ENCODE measurements at places on chromosomes 2 and 18. TPM values are rescaled to one million over a fixed set of nuclear protein-coding genes. Genes with fewer than 3 reads are reported as not detected.

Gene NMUR1
- 2.1 TPM for total RNA-seq

Gene NCKAP1
- 207 TPM for total RNA-seq

Gene CROCC2
- 0.45 TPM for total RNA-seq

Gene MC2R
- not detected for total RNA-seq

Gene CPLX4
- total RNA-seq, result not detected

Gene GLI2
- total RNA-seq, result 18.5 TPM

Gene ASPRV1
- 1.9 TPM for total RNA-seq

Gene DSG1
- not detected for total RNA-seq

Gene DIPK1C
- not detected for total RNA-seq

DNA sequence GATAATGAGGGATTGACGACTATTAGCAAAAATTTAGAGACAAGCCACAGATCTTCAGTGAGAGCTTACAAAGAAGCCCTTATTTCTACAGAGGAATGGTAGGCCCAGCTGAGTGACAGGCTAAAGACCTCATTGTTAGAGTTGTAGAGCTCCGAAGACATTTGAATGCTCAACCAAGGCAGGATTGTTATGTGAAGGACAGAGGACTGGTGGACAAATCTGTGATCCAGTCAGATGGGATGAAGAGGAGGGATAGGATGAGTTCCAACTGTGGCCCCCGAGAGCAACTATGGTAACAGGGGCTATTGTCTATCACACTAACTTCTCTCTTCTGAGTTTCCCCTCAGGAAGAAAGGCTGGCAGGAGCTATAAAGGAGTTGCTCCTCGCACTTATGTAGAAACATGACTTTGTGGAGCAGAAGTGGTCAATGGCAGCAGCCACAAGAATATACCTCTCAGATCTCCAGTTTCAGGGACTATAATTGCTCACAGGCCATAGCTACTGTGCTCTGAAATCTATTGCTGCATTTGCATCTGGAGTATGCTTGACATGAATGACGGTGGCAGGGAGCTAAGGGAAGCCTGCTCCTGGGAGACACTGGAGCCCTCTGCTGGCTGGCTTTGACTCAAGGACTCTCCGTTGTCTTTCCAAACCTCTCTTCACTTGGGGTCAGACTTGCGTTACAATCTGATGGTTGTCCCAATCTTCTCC is 50.3 kb upstream of the GREB1L start:
- no peaks in the 10 kb centered on the region for H3K27me3 ChIP-seq
- H3K4me3 ChIP-seq, result no peak overlapping the region
- no peaks in the 10 kb centered on the region for H3K36me3 ChIP-seq
- DNase-seq, result peak; percentile 56
- no peak overlapping the region for H3K27ac ChIP-seq

- no peaks in the 10 kb centered on the region for H3K27me3 ChIP-seq
- no peaks in the 10 kb centered on the region for H3K4me1 ChIP-seq
- H3K4me3 ChIP-seq, result no peak overlapping the region
- no peaks in the 10 kb centered on the region for H3K36me3 ChIP-seq
- DNase-seq, result no peak
Measured at GRCh38 chr2:149562324-149562723, 25.3 kb downstream of the MMADHC start.

GRCh38 chr2:232126301-232127099 is 165.0 kb downstream of the DIS3L2 start:
- H3K36me3 ChIP-seq, result peaks cover 4% of the 10 kb centered on the region
- no peak overlapping the region for H3K4me3 ChIP-seq
- no peaks in the 10 kb centered on the region for H3K27me3 ChIP-seq
- H3K4me1 ChIP-seq, result no peaks in the 10 kb centered on the region
- no peak for DNase-seq
- no peak overlapping the region for H3K27ac ChIP-seq

- no peak for DNase-seq
- no peaks in the 10 kb centered on the region for H3K36me3 ChIP-seq
- H3K27me3 ChIP-seq, result no peaks in the 10 kb centered on the region
- no peak overlapping the region for H3K27ac ChIP-seq
Measured at GRCh38 chr2:236165842-236166795, 2.1 kb downstream of the GBX2 start.

DNA sequence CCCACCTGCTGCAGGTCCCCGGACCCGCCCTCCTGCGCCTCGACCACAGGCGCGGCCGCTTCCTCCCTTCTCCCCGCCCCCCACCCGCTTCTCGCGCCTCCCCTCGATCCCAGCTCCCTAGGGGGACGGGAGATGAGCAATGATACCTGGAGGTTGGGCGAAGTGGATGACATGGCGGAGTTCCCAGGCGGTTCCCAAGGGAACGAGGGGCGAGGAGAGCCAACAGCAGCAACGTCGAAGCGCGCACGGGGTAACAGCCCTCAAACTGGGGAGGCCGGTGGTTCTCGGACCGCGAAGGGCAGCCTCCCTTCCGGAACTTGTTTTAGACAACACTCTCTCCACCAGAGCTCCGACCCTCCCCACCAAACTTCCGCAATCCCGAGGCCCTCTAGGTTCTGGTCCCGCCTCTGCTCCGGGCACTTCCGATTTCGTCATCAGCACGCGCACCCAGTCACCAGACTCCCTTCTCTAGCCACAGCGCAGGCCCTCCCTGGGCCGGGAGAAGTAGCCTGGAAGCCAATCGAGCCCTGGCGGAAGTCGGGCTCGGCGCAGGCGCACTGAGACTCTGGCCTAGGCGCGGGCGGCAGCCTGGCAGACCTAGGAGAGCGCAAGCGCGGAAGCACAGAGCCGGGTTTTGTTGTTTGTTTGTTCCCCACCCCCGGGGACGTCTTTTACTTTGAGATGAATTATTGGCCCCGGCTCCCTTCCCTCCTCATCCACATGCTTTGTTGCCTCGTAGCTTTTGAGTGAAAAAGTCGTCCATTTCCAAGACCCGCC is at the start of gene VPS4B:
VPS4B (minus strand) TSS at position 390 of the 777 bp plus-strand sequence; CDS start at position 173, 217 bp downstream.
- H3K4me1 ChIP-seq, result no peaks in the 10 kb centered on the region
- peak within 1 kb of the TSS; percentile 93 for H3K27ac ChIP-seq
- no peaks in the 10 kb centered on the region for H3K36me3 ChIP-seq
- DNase-seq, result peak; percentile 100
- H3K27me3 ChIP-seq, result no peaks in the 10 kb centered on the region

- no peak for DNase-seq
- H3K36me3 ChIP-seq, result no peaks in the 10 kb centered on the region
- H3K27me3 ChIP-seq, result no peaks in the 10 kb centered on the region
Measured at GRCh38 chr18:44409071-44409470, 271.6 kb upstream of the SETBP1 start.

DNA sequence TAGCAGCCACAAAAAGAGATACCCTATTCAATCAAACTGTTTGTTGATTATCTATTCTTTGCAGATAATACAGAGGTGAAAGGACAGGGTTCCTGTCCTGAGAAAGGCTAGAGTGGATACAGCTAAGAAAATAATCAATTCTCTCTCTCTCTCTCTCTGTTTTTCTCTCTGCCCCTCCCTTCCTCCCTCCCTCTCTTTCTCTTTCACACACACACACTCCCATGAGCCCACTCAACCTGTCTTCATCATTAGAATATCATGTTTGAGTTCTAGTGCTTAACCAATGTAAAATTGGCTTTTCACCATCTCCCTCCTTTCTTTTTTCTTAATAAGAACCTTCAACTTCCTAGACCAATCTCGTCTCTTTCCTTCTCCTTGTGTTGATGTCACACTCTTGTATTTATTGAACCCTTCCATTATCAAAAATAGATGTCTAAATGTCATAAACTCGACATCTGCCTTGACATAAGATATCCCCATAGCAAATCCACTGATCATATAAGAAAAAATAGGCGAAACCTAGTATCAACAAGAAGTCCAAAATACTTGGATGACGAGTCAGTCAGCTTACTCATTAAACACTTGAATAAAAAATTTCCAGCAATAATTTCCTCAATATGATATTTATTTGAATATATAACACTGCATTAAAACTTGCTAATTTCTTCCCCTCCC is 42.8 kb upstream of the CYTIP start:
- no peak overlapping the region for H3K27ac ChIP-seq
- no peaks in the 10 kb centered on the region for H3K4me1 ChIP-seq
- DNase-seq, result no peak
- H3K4me3 ChIP-seq, result no peak overlapping the region
- H3K27me3 ChIP-seq, result no peaks in the 10 kb centered on the region
- no peaks in the 10 kb centered on the region for H3K36me3 ChIP-seq

DNA sequence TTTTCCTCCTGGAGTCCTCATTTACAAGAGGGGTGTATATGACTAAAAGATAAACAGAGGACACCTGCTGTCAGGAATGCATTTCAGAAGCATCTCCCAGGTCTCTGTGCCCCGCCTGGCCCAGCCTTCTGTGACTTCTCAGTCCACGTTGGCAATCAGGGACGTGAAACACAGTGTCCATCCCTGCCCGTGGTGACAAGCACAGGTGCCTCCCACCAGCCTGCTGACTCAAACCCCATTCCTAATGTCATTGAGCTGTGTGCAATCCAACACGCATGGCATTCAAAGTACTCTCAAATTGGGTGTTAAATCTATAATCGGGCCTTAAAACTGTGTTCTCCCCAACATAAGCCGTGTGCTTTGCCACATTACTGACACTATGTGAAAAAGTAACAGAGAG is 343.2 kb downstream of the EIPR1 start:
- H3K27me3 ChIP-seq, result no peaks in the 10 kb centered on the region
- H3K4me3 ChIP-seq, result no peak overlapping the region
- no peaks in the 10 kb centered on the region for H3K4me1 ChIP-seq
- DNase-seq, result no peak
- no peak overlapping the region for H3K27ac ChIP-seq

GRCh38 chr18:28855524-28855923 is 678.6 kb upstream of the CDH2 start:
- H3K4me3 ChIP-seq, result no peak overlapping the region
- H3K27me3 ChIP-seq, result no peaks in the 10 kb centered on the region
- H3K27ac ChIP-seq, result no peak overlapping the region
- no peak for DNase-seq
- H3K36me3 ChIP-seq, result no peaks in the 10 kb centered on the region
- H3K4me1 ChIP-seq, result peaks cover 2% of the 10 kb centered on the region

DNA sequence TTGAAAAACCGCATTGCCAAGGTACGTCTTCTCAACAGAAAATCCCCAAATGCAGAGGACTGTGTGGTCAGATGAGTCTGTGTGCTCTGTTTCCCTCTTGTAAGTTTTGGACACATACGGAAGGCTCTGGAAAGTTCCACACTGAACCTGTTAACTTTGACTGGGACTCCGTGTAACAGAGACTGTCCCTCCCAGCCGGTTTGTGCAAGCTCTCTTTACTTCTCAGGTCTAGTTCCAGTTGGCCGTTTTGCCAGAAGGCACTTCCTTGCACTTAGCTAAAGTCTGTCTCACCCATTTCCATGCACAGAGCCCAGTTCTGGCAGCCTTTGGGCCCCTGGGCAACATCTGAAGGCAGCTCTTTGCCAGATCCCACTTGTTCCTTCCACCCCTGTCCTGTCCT is 22.0 kb downstream of the EFHD1 start:
- no peak overlapping the region for H3K4me3 ChIP-seq
- no peaks in the 10 kb centered on the region for H3K27me3 ChIP-seq
- no peaks in the 10 kb centered on the region for H3K36me3 ChIP-seq
- H3K4me1 ChIP-seq, result peaks cover 21% of the 10 kb centered on the region
- DNase-seq, result no peak
- peak overlapping the region; percentile 75 for H3K27ac ChIP-seq

DNA sequence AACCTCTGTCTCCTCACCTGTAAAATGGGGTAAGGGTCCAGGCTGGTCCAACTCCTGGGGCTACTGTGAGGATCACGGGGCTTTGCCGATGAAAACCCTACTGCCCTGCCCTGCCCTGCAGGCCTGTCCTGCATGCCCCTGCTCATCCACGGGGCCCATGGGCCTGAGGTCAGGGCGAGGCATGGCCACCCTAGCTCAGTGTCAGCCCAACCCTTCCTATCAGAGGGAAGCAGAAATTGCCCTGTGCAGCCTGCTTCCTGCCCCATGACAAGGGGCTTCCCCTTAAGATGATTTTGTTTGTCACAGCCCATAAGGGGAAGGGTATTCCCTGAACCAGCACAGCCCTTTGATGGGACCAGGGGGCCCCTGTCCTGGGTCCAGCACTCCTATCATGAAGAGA is 353.6 kb upstream of the ID2 start:
- H3K36me3 ChIP-seq, result no peaks in the 10 kb centered on the region
- no peak overlapping the region for H3K27ac ChIP-seq
- no peaks in the 10 kb centered on the region for H3K27me3 ChIP-seq
- no peaks in the 10 kb centered on the region for H3K4me1 ChIP-seq

DNA sequence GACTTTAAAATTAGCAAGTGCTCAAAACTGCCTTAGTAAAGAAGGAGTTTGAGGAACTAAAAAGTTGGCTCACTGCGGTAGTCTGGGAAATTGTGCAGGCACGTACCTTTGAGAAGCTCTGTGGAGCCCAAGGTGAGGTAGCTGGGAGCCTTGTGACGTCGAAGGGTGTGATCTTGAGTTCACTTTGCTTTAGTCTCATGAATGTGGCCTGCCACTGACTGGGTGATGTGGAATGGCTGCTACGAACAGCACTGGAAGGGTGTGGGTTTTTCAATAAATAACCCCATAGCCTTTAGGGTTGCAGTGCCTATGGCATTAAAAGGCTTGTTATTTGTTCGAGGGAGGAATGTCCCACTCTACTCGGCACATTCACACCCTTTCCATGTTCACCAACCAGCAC is 312.3 kb downstream of the PRKCE start:
- no peak overlapping the region for H3K4me3 ChIP-seq
- peaks cover 4% of the 10 kb centered on the region for H3K4me1 ChIP-seq
- no peak overlapping the region for H3K27ac ChIP-seq
- DNase-seq, result no peak
- no peaks in the 10 kb centered on the region for H3K36me3 ChIP-seq

GRCh38 chr18:47888156-47888555 is 42.3 kb downstream of the SMAD2 start:
- no peaks in the 10 kb centered on the region for H3K4me1 ChIP-seq
- H3K27me3 ChIP-seq, result no peaks in the 10 kb centered on the region
- no peak for DNase-seq
- no peak overlapping the region for H3K27ac ChIP-seq

DNA sequence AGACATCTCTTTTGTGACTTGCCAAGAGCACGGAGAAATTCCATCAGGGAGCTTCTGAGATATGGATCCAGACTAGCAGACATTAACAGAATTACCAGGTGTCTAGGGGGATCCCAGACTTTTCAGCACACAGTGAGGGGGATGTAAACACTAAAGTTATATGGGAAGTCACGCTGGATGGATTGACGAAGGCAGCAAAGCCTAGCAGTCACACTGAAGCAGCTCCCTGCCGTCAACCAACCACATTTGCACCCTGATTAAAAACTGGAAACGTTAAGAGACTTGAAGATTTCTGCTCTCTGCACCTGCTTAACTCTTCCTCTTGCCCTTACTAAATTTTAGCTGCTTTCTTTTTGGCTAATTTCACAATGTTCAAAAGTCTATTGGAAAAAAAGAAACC is 62.5 kb upstream of the BCL2L11 start:
- no peak overlapping the region for H3K4me3 ChIP-seq
- no peaks in the 10 kb centered on the region for H3K36me3 ChIP-seq

GRCh38 chr2:136718273-136718672 is 47.1 kb upstream of the THSD7B start:
- H3K27ac ChIP-seq, result no peak overlapping the region
- no peaks in the 10 kb centered on the region for H3K4me1 ChIP-seq
- H3K27me3 ChIP-seq, result no peaks in the 10 kb centered on the region
- DNase-seq, result no peak
- H3K4me3 ChIP-seq, result no peak overlapping the region
- no peaks in the 10 kb centered on the region for H3K36me3 ChIP-seq

GRCh38 chr2:22600999-22601398 is 784.0 kb upstream of the KLHL29 start:
- no peak overlapping the region for H3K4me3 ChIP-seq
- no peaks in the 10 kb centered on the region for H3K4me1 ChIP-seq
- no peaks in the 10 kb centered on the region for H3K36me3 ChIP-seq
- H3K27me3 ChIP-seq, result no peaks in the 10 kb centered on the region
